ENCODE measurements at places on chromosomes 7 and 10.

DNA sequence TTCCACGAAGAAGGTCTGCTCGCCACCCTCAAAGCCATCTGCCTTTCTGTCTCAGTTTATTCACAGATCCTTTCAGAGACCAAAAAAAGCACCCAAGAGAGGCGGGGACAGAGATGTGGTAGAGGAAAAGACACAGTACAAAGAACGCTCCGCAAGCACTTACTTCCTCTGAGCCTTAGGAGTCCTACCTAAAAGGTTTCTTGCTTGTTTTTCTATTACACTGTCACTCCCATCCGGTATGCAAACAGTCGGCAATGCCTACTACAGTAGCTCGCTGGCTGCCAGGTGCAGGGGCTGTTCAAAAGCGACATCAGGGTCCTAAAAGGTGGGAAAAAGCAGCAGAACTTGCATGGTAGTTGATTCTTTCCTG lies 816 bp downstream of the TECPR1 start:
- no peak for DNase-seq

- DNase-seq = no peak
These were observed 2.7 kb upstream of the CUL2 start for GRCh38 chr10:35092851-35093250.

DNA sequence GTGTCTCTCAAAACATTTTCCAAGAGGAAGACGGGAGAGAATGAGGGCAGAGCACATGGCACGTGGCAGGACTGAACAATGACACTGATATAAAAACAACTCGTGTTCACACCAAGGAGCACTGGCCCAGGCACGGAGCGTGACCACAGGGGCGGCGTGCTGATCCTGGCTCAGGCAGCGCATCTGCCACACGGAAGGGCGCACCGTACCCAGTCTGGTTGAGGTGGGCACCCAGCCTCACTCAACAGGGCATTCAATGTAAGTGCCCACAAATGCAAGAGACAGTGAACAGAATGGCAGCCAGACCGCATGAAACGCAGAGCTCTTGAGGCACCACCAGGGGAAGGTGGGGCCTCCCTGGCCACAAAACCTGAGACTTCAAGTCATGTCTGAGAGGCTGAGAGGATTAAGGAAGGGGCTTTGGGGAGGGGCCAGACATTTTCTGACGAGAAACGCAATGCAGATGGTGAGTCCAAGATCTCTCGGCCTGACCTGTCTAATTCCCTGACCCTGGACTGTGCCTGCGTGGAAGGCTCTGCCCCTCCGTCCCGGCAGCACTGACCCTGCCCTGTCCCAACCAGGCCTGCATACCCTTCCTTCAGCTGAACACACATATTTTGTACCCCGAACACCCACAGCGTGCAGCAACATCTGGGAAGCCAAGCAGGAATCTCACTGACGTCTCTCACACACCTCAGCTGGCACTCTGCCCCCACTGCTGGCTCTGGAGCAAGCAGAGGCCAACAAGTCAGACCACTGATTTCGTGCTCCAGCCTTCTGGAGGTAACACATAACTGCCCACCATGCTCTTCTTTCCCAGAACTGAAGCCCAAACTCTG lies 35.5 kb downstream of the VOPP1 start:
- DNase-seq = no peak

DNA sequence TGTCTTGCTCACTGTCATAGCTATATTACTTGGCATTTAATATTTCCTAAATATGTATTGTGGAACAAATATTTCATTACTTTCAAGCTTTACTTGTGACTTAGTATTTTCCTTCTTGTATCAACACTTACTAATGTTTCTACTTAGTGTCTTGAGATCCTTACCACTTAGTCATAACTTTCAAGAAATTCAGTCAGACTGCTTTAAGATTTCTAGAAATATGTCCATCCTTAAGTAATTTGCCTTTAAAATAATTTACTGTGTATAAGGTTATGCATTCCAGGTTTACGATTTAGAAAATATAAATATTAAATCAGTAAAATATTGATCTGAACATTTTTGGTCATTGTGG lies 87.3 kb upstream of the CSTF2T start:
- no peak for DNase-seq

DNA sequence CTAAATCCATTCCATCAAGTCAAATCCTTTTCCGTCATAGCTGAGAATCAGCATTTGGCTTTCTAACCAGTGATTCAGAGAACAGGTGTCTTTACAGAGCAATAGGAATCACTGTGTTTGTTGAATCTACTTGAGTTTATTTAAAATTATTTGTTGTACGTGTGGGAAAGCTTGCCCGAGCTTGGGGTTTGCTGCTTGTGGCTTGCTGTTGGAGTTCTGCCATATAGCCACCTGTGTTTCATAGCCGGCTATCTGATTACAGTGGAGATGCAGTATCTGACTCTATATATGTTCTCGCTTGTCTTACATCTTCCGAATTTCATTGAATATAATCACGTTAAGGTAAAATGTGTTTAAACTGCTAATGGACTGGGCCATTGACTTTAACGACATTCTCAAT lies 274.3 kb upstream of the MKI67 start:
- DNase-seq = no peak

GRCh38 chr7:88761779-88762178 lies 2.3 kb downstream of the ZNF804B start:
- DNase-seq = no peak

DNA sequence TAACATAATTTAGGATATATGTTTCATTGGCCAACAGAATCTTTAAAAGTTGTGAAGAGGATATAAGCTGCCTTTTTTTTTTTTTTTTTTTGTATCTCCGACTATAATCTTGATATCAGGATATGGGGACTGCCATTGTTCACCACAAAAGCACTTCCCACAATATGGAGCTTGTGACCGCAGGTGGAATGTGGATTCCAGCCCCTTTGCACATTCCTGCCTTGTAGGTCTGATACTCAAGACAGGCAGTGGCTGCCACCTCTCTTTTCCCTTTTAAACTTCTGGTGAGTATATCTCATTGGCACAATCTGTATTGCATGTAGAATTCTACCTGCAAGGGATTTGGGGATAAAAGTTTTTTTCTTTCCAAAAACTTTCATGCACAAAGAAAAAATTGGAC lies 272.7 kb upstream of the VWC2 start:
- no peak for DNase-seq

- no peak for DNase-seq
These were observed 2.2 kb upstream of the FRMD4A start for GRCh38 chr10:14332903-14333302.

DNA sequence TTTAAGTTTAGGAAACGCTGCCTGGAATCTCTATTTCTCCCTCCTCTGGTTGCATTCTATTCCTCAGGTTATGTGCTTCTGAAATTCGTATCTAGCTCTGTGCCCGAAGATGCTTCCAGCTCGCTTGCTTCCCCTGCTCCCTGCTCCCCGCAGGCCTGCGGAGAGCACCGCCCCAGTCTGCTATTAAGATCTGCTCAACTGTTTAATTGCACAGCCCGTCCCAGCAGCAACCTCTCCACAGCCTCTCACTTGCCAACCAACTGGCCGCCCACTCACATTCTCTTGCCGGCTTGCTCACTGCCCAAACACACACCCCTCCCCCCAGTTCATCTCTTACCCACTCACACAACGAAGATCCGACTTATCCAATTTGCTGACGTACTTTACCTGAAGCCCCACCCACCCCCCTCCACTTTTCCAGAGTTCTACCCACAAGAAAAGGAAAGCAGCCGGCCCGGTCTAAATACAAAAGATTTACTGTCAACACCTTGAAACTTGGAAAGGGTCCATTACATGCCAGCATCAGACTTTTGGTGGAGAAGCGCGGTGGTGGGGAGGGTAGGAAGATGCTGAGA lies 167.3 kb upstream of the KLF14 start:
- no peak for DNase-seq

DNA sequence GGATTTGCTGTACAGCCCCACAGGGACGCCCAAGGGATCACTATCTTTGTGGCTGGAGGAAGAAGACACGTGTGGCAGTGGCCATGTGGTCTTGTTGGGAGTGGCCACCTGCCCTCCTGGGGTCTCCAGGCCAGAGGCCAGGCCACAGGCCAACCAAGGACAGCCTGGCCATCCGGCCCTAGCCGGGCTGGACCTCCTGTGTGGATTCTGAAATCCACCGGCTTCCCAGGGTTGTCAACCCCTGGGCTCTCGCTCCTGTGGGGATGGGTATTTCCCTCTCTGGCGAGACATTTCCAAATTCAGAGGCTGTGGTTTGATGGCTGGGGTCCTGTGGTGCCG lies 31.5 kb upstream of the CFAP46 start:
- no peak for DNase-seq

GRCh38 chr7:128076796-128077271 lies 45.6 kb upstream of the LRRC4 start:
- no peak for DNase-seq

DNA sequence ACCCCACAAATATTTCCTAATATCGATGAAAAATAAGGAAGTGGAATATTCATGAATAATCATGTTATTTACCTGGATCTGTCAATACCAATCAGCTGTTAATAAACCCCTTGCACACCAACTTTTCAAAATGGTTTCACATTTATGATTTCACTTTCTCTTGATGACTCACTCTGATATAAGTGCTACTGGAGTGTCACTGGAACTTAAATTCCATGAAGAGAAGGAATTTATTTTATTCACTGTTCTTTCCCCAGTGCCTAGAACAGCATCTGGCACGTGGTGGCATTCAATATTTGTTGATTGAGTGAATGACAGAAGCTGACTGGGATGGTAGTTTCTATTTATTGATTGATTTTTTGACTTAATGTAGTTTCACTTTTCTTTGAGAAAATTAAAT lies 3.5 kb upstream of the ENO4 start:
- no peak for DNase-seq

DNA sequence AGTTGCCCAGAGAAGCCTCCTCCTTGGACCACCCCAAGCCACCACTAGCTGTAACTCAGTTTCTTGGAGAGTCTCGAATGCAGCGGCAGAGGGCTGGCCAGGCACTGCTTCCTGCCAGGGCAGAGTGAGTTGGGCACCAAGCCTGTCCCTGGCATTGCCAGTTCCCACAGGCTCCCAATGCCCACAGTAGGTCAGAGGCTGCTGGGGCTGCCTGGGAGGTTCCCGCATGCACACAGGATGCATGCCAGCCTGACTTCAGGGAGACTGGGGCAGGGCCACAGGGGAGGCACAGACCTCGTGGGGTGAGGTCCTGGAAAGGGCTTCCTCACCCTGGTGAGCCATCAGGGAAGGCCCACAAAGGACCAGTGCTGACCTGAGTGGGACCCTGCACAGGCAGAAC lies 152.8 kb downstream of the ZNF248 start:
- no peak for DNase-seq

DNA sequence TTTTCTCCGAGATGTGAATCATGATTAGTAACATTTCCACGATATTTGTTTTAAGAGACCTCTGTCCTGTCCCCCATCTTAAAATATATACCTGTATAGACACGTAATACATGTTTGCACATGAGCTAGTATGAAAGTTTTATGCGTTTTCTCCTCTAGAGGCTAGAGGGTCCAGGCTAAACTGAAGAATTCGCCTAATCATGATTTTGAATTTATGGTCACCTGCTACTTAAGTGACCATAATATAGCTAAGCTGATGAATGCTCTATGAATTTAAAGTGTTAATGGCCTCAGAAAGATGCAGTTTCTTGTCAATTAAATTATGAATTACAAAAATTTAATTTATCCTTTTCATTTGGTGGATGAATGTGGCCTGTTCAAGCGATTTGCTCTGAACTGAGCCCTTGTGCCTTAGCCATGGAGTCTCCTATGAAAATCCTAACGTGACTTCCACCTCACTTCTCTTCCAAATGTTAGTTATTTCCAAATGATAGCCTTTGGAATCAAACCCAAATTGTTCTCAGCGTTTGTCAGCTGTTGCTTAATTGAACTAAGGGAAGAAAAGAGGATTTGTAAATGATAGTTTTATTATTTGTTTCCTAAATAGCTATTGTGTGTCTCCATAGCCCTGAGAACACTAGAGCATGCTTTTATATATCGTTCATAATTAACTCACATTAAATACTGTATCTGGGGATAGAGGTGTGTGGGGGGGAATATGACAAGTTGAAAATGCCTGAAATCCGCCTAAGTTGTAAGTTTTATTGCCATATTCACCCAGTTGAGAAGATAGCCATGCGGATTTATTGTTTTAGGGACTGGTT lies 2.3 kb downstream of the CELF2 start:
- no peak for DNase-seq

DNA sequence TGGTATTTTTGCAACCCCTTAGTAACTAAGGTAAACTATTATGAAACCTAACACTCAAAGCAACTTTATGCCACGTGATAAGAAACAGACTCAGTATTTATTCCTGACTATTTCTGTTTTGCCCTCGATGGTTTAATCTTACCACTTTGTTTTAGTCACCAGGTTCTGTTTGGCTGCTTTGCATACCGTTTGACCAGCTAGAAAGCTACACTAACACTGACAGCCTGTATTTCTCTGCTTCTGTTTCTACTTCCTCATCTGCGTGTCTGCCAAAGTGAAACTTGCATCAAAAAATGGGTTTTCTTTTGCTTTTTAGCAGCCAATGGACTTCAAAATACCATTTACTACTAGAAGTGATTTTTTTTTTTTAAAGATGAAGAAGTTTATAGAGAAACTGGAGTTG lies 802.5 kb downstream of the GRM8 start:
- DNase-seq = no peak

DNA sequence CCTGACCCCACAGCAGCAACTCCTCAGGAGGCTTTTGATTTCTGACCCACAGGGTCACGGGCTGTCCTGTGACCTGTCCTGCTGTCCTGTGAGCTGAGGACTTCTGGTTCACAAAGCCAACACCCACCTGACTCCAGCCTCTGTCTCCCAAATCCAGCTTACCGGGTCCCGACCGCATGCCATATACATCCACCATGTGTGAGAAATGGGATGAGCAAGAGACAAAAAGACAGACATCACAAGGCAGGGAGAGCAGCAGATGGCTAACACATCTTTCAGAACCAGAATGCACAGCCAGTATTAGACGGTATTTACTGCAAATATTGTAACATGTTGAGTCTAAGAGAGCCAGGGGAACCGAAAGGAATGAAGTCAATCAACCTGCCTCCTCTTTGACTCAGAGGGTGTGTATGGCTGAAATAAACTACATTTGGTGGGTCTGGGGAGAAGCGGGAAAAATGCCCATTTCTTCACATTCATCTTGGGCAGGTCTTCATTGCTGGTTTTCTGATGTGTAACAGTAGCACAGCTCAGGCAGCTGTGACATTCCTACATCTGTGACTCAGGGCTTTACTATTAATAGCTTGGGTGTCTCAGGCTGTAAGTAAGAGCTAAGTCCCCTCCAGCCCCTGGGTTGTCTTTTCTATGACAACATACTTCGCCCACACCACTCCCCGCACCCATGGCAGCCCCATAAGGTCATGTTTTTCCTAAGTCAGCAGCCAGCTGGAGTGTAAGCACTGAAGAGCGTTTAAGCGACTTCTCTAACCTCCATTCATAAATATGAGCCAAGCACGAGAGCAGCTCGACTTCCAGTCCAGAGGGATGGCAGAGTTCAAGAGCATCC lies 25.0 kb downstream of the ABLIM1 start:
- DNase-seq = no peak

GRCh38 chr10:77713521-77714280 lies 76.1 kb upstream of the KCNMA1 start:
- no peak for DNase-seq

DNA sequence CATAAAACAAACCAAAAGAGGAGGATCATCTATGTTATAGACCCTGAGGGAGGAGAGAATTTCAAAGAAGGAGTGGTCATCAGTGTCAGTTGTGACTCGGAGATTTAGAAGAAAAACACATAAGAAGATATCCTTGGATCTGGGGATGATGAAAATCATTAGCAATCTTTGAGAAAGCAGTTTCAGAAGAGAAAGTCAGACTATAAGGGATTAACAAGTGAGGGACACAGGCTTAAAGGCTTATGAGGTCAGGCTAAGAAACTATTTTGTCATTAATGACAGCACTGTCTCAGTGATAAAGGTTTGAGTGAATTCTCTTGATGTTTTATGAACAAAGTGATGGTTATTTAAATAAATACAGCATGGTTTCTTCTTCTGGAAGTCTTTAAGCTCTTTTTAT lies 6.1 kb upstream of the GPR85 start:
- no peak for DNase-seq
